ENCODE measurements at places on chromosomes 3 and 15.

- DNase-seq = peak; percentile 65
Observed at GRCh38 chr3:132660052-132660810, at the start of gene UBA5. Gene UBA5, plus strand, starts transcription at chr3:132660329. Its CDS starts 209 bp downstream, at chr3:132660538.

- no peak for DNase-seq
Observed at GRCh38 chr3:138031536-138031935, 21.6 kb downstream of the CLDN18 start.

GRCh38 chr3:38988955-38989354, 62.8 kb downstream of the SCN11A start:
- DNase-seq = no peak

GRCh38 chr3:174268586-174268985, 590.5 kb upstream of the NAALADL2 start:
- DNase-seq = no peak

- DNase-seq = no peak
Observed at GRCh38 chr15:90694987-90695386, 22.2 kb upstream of the BLM start.

GRCh38 chr15:95296643-95297042, 1033.9 kb upstream of the NR2F2 start:
- no peak for DNase-seq

GRCh38 chr15:86759800-86760523, 680.3 kb downstream of the AGBL1 start:
- DNase-seq = no peak

- no peak for DNase-seq
Observed at GRCh38 chr3:128573707-128574162, 76.9 kb downstream of the RPN1 start.

GRCh38 chr15:41241221-41241964, 10.3 kb downstream of the CHP1 start:
- no peak for DNase-seq

GRCh38 chr3:68363796-68364195, 568.6 kb downstream of the TAFA4 start:
- DNase-seq = no peak

DNA sequence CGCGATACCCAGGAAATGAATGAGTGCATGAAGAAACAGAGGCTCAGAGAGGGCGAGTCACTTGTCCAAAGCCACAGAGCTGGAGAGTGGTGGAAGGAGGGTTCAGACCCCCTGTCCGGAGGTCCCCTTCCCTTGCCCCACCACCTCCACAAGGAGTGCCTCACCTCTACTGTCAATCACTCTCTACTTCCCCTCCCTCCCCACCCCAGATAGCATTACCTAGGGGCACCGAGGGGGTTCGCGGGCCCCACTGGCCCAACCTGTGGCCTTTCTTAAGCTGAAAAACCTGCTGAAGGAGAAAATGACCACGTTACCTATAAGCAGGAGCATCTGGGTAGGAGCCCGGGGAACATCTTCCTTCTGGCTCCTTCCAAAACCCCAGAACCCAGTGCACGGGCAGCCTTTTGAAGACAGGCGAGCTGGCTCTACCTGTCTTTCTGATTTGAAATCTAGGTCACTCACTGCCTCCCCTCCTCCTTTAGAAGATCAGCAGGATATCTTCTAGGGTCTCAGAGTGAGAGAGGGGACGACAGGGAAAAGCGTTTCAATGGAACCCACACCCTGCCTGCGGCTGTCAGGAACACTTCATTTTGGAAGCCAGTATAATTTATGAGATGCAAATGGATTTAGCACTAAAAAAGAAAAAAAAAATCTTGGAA, 89.9 kb upstream of the MEF2A start:
- DNase-seq = no peak

DNA sequence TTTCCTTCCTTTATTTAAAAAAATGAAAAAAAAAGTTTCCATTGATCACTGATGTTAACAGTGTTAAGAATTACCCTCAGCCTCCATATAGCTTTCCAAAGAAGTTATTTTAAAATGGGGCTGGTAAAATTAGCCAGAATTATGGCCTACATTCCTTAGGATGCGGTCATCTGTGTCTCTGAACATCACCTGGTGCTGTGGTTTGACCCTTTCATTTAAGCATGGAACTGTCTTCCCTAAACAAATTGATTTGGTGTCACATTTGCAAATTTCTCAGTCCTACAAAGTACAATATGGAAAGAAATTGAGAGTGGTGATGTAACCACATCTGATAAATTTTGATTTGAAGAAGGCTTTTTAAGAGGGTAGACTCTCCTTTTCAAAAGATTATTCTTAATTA, 40.3 kb upstream of the ZPLD1 start:
- DNase-seq = no peak

DNA sequence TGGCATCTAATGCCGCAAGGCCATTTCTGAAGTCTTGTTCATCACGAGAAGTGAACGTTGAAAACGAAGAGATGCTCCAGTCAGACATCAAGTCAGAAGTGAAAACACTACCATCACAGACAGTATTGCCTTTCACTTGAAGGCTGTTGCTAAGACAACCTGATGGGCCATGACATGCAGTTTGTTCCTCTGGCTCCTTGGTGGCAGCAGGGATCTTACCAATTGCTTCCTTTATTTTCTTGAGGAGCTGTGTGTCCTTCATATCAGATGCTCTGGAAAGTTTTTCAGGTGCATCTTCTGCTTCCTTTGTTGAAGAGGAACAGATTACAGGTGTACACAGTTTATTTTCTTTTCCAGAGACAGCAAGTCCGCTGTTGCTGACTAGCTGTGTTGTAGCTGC, 30.7 kb upstream of the MYLK start:
- DNase-seq = no peak

DNA sequence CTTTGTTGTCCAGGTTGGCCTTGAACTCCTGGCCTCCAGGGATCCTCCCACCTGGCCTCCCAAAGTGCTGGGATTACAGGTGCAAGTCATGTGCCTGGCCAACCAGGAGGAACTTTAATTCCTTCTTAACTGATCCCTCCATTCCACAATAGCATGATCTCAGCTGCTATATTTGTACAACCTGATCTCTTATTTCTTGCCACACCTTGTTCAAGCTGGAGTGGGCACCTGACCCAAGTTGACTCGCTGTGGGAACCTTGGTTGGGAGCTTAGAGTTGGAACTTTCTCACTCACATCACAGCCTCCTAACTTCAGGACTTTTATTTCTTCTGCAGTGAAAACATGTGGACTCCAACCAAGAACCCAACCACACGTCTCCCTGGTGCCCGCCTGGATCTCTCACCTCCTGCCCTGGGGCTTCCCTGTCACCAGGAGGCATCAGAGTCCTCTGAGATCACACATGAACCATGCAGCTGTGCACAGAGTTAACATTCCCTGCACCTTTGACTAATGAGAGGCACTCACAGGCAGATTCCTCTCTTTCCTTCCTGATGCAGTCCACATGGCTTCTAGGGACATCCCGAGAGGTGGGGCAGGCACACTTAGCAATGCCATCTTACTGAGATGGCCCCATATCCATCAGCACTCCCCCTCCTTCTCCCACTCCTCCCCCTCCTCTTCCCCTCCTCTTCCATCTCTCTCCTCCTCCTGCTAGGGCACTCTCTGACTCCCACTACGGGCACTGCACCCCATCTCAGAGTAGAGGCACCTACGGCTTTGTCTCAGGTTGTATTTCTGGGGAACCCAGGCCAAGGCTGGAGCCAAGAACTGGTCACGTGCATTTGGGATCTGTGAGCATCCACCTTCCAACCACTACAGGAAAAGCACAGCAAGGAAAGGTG, 9.7 kb upstream of the CYFIP1 start:
- DNase-seq = no peak

DNA sequence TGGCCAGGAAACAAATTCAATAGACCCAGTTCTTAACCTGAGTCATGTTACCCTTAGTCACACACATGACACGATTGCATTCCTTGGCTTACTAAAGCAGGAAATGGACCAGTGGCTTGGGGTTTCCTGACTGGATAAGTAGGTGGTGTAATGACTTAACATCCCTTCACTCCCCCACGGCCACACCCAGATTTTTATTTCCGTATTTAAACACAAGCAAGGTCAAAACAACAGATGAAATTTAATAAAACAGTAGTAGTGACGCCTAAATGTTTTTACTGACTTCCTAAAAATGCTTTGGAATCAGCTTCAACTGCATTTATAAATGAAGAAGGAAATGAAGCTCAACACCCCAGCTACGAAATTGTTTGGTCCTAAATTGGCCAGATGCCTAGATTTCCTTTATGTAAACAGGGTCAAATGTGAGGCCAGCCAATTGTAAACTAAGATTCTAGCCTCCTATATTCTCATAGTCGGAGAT, 324.3 kb downstream of the CHST2 start:
- no peak for DNase-seq

DNA sequence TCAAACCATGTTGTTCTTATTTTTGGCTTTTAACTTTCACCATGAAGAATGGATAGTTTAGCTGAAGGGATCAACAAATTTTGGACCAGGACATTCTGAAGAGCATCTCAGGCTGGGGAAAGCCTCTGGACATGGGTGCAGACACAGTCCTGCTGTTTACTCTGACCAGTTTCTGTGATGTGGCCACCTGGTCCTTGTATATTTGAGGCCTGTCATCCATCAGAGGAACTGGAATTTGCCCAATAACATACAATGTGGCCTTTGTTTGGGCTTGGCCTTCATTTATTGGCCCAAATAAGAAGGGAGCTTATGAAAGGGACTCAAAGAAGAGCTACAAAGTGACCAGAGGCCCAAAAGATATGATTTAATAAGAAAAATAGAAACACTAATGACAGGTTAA, 127.9 kb downstream of the MYRIP start:
- DNase-seq = no peak

GRCh38 chr3:100898681-100899080, 94.5 kb downstream of the ABI3BP start:
- DNase-seq = no peak

- DNase-seq = no peak
Observed at GRCh38 chr15:93141371-93141794, 52.4 kb upstream of the RGMA start.

GRCh38 chr3:85304360-85304964, 345.7 kb downstream of the CADM2 start:
- DNase-seq = no peak

DNA sequence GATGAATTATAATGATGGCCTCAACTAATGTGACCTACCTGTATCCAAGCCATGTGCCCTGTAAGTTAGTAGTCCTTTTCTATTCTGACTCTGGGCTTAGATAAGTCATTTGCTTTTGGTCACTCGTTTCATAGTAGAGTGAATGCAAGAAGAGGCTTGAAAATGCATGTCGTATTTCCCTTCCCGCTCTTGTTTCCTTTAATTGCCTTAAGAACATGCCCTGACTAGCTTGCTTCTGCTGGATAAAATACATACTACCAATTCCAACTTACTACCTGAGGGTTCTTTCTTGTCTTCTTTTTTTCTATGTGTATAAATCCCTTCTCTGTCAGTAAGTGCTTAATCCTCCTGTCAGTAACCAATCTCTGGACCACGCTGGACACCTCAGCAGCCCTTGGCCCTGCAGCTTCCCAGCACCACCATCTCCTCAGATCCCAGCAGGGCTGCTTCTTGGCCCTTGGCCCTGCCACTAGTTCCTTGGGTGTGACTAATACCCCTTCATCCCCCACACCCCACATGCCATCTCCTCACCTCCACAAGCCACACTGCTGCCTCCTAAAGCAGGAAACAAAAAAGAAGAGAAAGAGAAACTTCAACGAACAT, 771.7 kb downstream of the IGSF11 start:
- DNase-seq = no peak

GRCh38 chr3:124202754-124203153, 210.8 kb upstream of the ROPN1 start:
- no peak for DNase-seq
